ENCODE measurements at places on chromosomes 1 and 21.
A peak's percentile ranks its signal among the peaks of the same experiment; 100 is the strongest.

GRCh38 chr21:44006656-44007055 lies 5.5 kb upstream of the TRAPPC10 start:
- no peak for DNase-seq

DNA sequence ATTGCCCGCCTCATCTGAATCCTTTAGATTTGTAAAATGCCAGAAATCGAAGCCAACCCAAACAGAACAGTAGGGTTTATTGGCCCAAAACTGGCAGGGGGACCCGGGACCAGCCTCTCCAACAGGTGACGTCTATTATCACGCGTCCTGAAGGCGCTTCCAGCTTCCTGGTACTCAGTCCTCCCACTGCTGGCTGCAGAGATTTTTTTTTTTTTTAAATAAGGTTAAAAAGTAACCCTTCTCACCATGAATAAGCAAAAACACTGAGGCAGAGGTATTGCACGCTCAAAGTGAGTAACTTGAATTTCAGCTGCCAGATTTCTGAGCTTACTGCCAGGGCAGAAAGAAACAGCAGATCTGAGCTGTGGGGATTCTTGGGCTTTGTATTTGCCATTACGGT lies 54.4 kb upstream of the GCLM start:
- DNase-seq, result no peak

- no peak for DNase-seq
These were observed at the start of gene CLDN19 for GRCh38 chr1:42739753-42740700. TSS of gene CLDN19 (minus strand) at chr1:42740236. CDS start at chr1:42740063, 173 bp downstream.

DNA sequence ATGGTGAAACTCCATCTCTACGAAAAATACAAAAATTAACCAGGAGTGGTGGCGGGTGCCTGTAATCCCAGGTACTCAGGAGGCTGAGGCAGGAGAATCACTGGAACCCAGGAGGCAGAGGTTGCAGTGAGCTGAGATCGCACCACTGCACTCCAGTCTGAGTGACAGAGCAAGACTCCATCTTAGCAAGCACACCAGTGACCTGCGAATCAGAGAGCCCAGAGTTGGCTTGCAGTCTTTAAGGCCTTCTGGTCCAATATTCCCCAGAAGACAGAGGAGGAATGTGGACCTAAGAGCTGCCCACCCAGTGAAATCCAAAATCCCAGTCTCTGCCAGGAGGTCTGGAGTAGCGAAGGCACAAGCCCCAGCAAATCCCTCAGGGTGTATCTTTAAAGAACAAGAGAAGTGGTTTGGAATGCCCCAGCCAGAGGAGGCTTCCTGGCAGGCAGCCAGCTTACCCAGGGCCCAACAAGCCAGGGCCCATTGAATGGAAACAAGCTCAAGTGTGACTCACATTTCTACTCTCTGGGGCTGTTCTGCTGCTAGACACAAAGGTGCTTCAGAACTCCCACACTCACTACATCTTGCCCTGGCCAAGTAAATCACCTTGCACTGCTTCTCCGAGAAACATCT lies 23.9 kb downstream of the GPR161 start:
- peak; percentile 93 for DNase-seq

- no peak for DNase-seq
These were observed 58.5 kb downstream of the RUSC1 start for GRCh38 chr1:155379180-155379579.

DNA sequence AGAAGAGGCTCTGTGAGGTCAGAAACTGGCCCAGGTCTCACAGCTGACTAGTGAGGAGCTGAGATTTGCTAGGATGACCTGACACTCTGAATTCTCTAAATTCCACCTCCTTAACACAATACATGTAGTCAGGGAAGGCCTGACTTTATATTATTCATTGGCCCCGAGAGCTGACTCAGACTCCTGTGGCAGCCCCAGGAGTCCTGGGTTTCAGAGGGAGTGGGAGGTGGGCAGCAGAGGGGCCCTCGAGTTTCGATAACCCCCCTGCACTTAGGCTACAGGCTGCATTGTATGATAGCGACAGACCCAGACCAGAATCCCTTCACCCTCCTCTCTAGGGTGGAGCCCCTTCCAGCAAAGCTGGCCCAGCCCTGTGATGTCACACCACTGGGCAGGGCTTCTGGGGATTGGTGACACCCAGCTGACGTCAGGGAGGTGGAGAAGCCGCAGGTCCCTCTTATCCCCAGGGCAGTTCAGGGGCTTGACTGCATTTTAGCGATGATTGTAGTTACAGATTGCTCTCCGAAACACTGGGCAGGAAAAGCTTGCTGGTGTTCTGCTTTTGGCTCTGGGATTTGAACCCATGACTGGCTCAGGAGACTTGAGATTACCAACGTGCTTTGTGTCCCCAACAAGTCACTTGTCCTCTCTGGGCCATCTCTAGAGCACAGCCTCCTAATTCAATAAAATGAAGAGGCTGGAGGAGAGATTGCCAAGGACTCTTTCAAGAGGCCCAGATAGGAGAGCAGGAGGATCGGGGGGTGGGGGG lies 17.0 kb upstream of the GPR37L1 start:
- no peak for DNase-seq

DNA sequence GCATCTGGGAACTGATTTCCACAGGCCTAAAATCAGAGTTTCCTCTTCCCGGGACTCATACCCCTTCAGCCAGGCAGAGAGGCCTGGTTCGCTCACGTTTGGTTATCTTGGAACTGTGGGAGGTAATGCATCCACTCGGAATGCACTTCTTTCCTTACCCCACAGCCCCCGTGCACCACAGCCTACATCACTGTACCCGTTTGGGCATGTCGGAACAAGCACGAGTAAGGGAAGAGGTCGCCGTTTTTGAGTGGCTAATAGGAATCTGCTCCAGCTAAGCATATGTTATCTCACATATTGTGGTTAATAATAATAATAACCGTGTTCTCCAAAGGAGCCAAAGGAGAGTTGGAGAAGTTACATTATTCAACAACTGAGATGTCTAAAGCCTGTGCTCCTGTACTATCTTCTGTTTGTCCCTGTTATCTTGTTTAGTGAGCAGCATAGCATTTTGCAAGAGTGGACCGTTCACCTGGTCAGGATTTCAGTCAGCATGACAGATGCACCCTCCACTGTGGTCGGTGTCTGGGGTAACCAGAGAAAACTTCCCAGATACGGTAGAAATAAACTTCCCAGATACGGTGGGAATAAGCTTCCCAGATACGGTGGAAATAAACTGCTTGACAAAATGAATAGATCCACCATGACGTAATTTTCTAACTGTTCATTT lies 198.6 kb downstream of the SDCCAG8 start:
- DNase-seq, result no peak

- no peak for DNase-seq
These were observed 1.9 kb upstream of the IRF2BP2 start for GRCh38 chr1:234611847-234612351.

- no peak for DNase-seq
These were observed 12.0 kb downstream of the SLC35D1 start for GRCh38 chr1:67041841-67042503.

GRCh38 chr1:210496063-210496462 lies 167.4 kb downstream of the HHAT start:
- DNase-seq, result no peak

DNA sequence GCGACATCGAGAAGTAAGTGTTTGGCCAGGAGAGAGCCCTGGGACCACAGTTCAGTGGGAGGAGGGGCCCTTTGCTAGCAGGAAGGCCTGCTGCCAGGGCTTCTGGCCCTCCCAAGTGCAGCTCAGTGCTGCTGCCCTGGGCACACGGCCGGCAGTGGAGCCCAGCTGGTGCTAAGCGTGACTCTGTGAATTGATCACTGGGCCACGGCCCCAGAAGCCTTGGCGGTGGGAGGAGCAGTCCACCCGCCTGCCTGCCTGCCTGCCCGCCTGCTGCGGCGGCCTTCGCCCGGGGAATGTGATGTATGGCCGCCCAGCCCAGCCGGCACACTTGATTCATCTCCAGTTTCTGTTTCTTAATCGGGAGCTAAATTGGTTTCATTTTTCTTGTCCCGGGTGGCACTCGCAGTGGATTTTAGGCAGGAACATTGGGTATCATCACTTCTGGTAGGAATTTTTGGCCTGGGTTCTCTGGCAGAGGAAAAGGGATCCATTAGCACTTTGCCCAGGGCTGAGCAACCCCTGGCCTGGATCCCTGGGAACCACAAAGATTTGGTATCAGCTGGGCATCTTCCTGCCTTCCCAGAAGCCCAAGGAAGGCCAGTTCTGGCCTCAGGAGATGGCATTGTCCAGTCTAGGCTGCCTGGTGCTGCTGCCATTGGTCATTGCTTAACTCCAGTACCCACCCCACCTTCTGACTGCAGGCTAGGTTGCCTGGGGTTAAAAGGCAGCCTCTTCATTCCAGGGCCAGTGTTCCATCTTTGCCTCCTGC lies 28.6 kb downstream of the TMEM53 start:
- no peak for DNase-seq

DNA sequence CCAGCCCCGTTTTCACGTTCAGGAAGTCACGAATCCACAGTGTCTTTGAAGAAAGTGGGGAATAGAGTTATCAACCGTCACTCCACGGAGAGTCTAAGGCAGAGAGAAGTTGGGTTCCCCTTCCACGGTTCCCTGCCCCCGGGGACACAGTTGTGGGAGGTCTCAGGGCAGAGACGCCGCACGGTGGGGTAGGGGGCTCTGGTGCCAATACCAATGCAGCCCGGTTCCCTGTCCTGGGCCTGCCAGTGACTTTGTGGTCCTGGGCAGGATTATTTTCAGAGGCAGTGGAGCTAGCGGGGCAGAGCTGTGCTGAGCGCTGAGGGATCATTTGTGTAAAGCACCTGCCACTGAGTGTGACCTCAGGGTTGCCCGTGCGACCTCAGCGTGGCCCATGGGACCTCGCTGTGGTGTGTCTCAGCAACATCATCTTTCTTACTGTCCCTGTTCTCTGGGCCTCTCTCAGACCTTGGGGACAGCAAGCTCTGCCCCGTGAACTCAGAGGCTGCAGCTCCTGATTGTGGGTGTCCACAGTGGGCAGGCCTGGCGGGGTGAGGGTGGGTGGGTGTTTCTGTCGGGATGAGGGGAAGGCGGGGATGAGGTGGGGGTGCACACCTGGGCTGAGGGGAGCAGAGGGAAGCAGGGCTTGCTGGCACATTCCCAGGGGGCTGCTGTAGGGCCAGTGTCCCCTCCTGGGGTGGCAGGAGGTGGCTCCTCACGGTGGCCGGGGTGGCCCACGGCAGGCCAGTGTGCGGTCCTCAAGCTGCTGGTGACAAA lies 65.2 kb downstream of the AGPAT3 start:
- no peak for DNase-seq

- no peak for DNase-seq
These were observed 485.4 kb upstream of the USP24 start for GRCh38 chr1:55700359-55701130.

GRCh38 chr1:147605591-147605990 lies 64.3 kb downstream of the BCL9 start:
- DNase-seq, result no peak

DNA sequence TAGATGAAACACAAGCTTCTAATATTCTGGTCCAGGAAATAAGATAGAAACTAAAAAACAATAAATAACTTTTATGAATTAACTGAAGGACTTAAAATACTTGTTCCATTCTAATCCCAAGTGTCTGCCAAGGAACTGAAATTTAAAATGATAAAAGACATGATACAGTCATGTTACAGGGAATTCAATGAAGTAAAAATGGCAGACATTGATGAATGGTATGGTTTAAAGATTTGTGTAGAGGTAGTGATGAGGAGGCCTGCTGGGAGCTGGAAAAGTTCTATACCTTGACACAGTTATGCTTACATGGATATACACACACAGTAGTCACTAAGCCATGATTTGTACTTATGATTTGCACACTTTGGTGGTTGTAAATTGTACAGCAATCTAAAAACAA lies 2.1 kb upstream of the UBR4 start:
- DNase-seq, result no peak
